ENCODE measurements at places on chromosomes 4 and X.

DNA sequence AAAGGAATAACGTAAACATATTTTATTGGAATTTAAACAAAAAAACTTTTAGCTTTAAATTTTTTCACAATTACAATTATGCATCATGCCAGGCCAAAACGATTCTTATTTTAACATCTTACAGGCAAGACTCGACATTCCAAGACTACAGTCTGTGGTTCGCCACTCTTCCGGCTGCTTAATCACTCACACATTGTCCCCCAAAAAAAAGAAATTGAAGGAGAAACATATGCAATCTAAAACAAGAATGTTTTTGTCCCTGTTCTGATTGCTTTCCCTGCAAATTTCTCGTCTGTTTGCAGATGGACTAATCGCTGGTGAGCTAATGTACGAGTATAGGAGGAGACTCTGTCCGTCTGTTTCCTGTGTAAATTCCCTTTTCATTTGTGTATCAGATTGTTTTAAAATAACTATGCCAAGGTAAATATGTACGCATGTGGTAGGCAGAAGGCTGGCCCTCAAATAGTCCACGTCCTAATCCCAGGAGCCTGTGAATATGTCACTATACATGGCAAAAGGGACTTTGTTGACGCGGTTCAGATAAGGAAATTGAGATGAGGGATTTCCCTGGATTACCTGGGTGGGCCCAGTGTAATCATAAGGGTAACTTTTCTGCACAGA is 37.7 kb upstream of the MTNR1A start:
- no peak for DNase-seq

GRCh38 chrX:135453381-135453780 is 31.6 kb downstream of the SMIM10L2A start:
- DNase-seq: no peak

DNA sequence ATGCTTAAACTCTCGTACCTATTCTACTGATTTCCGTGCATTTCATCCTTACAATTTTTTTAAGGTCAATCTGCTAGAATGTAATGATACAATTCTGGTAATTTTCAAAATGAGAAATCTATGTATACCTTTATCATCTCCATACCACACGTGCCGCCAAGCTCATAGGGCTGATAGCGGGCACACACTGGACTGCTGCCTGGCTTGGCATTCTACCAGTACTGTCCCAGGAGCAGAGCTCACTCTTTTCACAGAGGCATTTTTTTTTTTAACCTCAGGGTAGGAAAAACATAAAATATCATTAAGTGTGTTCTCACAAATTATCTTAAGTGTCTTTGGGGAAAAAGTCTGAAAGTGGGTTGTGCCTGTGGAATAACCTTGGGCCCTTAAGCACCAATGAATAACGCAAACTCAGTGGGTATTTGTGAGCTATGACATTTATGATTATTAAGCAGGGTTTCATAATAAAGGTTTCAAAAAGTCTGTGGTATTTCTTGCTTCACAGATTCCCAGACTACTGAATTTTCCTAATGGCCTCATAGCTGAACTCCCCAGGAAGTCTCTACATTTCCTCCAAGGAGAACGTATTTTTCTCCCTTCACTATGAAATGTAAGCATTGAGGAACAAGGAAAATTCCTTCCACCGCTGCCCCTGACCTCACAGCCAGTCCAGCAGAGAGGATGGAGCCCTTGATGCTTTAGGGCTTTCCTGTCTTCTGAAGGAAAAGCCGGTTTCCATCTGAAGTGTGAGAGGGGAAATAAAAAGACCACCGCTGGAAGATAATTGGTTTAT is 125.2 kb downstream of the ELOVL6 start:
- no peak for DNase-seq

GRCh38 chr4:90515191-90515590 is 388.0 kb downstream of the CCSER1 start:
- DNase-seq: no peak

DNA sequence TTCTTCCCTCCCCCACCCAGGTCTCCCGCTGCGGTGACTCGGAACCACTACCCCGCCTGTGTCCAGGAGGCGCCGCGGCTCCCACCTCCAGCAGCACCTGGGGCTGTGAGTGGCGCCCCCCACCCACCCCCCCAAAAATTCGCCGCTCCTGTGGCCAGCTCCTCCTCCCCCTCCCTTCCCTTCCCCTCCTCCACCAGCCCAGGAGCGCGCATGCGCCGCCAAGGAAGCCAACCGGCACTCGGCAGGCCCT is 278 bp downstream of the CLOCK start:
- DNase-seq: no peak

DNA sequence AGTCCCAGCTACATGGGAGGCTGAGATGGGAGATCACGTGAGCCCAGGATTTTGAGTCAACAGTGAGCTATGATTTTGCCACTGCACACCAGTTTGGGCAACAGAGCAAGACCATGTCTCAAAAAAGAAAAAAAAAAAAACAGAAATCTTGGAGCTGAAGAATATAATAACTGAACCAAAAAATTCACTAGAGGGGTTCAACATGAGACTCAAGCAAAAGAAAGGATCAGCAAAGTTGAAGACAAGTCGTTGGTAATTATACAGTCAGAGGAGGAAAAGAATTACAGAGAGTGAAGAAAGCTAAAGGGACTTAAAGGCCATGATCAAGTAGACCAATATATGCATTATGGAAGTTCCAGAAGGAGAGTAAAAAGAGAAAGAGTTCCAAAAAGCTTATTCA is 26.9 kb downstream of the SHROOM4 start:
- no peak for DNase-seq

- no peak for DNase-seq
Observed at GRCh38 chr4:150816491-150816890, 198.6 kb downstream of the LRBA start.

GRCh38 chr4:121551881-121552280 is 144.9 kb downstream of the ANXA5 start:
- DNase-seq: no peak

DNA sequence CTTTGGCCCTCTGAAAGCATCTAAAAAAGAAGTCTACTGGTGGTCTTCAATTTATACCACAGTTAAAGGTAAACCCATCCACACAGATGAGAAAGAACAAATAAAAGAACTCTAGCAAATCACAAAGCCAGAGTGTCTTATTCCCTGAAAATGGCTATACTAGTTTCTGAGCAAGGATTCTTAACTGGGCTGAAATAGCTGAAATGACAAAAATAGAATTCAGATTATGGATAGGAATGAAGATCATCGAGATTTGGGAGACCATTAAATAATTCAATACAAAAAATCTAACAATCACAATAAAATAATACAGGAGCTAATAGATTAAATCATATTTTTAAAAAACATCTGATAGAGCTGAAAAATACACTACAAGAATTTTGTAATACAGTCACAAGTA is 11.8 kb downstream of the PF4 start:
- no peak for DNase-seq
